Fibroblast of villous mesenchyme (primary cell): ENCODE measurements at places on chromosomes 3 and 15. TPM values are rescaled to one million over a fixed set of nuclear protein-coding genes. Genes with fewer than 3 reads are reported as not detected.

The NDN gene
- total RNA-seq: 35.1 and 51.0 TPM in 2 replicates

The TERC gene
- 168 and 175 TPM in 2 replicates for total RNA-seq

The SLC22A14 gene
- 0.32 and 0.86 TPM in 2 replicates for total RNA-seq

The SOX14 gene
- total RNA-seq: not detected in 2 replicates

The ZBTB11 gene
- 20.9 and 33.2 TPM in 2 replicates for total RNA-seq

The ADCY5 gene
- 0.32 and 0.43 TPM in 2 replicates for total RNA-seq

The RPP14 gene
- 14.5 and 16.0 TPM in 2 replicates for total RNA-seq

The TMEM108 gene
- total RNA-seq: under 0.01 and 0.32 TPM in 2 replicates

The GPR62 gene
- under 0.01 TPM in 1 of 2 replicates, not detected in the other for total RNA-seq

The KNSTRN gene
- total RNA-seq: 25.4 and 49.2 TPM in 2 replicates

The CACNA1D gene
- under 0.01 TPM in 1 of 2 replicates, not detected in the other for total RNA-seq

The MITF gene
- total RNA-seq: 13.5 and 30.2 TPM in 2 replicates

The RLBP1 gene
- not detected in 2 replicates for total RNA-seq

The CNTN6 gene
- under 0.01 and 0.97 TPM in 2 replicates for total RNA-seq

The ELL3 gene
- total RNA-seq: 1.6 and 4.3 TPM in 2 replicates

The MNS1 gene
- 0.43 and 0.97 TPM in 2 replicates for total RNA-seq

DNA sequence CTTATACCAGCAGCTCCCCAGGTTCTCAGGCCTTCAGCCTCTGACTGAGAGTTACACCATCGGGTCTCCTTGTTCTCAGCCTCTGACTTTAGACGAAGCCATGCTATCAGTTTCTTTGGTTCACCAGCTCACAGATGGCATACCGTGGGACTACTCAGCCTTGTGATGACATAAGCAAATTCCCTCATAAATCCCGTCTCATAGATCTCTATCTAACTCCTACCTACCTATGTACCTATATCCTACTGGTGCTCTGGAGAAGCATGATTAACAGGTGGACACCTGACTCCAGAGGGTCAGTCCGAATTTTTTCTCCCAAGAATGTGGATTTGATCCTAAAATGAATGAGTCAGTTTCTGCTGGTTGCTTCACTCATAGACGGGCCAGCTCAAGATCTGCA lies 59.1 kb upstream of the CDV3 start:
- DNase-seq: no peak

DNA sequence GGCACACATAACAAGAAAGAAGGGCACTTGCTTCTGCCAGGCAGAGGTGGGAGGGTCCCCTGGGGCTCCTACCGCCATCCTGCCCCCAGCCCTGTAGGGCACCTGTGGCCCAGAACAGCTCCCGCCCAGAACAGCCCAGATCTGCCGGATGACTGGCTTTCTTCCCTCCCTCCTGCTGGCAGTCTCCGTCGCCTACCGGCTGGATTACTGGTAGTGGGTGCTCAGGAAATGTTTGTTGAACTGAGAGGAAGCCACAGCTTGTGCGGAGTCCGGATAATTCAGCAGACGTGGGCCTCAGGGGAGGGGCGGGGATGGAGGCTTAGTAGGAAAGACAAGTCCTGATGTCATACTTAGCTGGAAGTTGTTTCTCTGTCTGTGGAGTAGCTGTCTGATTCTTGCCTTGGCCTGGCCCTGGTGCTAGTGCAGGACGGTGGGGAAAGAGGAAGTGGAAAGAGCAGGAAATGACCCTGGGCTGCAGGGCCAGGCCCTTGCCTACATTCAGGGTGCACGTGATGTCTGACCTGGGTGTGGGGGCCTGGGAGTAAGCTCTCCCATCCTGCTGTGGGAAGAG lies 6.7 kb downstream of the CCDC9B start:
- DNase-seq: peak; percentile 94

DNA sequence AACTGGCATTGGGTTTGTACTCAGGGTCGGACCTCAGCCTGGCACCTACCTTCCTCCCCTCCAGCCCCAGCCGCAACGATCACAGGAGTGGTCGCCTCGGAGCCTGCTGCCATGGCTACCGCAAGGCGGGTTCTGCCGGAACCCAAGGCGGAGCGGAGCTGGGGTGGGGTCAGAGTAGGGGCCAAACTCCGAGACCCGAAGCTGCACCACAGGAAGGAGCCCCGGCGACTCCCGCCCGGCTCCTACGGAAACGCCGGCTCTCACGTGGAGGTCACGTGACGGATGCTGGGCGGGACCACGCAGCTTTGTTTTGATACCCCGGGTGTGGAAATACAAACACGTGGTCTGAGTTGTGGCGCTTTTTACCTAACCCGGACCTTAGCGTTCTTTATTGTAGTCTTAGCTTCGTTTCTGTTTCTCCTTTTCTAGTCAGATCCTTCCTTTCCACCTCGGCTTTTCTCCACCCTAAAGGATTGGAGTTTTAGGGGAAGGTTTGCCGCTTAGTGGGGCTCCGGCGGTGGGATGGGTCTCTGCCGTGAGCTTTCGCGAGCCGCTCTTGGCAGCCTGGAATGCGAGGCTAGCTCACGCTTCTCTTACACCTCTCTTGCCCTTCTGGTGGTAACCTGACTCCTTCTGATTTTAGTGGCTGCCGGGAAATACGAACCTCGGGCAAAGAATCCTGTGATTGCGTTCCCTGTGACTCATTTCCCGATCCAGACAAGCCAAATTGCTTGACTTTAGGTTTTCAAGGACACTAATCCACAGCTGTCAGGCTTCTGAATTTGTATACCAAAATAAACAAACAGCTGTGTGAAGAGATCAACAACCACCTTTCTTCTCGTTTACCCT lies at the start of gene HSPBAP1:
TSS of gene HSPBAP1 (minus strand) at position 264 of the 849 bp plus-strand sequence. CDS start at position 113, 151 bp downstream.
- DNase-seq: peak; percentile 94

GRCh38 chr3:128133273-128133883 lies 9.8 kb upstream of the RUVBL1 start:
- DNase-seq: peak; percentile 81

DNA sequence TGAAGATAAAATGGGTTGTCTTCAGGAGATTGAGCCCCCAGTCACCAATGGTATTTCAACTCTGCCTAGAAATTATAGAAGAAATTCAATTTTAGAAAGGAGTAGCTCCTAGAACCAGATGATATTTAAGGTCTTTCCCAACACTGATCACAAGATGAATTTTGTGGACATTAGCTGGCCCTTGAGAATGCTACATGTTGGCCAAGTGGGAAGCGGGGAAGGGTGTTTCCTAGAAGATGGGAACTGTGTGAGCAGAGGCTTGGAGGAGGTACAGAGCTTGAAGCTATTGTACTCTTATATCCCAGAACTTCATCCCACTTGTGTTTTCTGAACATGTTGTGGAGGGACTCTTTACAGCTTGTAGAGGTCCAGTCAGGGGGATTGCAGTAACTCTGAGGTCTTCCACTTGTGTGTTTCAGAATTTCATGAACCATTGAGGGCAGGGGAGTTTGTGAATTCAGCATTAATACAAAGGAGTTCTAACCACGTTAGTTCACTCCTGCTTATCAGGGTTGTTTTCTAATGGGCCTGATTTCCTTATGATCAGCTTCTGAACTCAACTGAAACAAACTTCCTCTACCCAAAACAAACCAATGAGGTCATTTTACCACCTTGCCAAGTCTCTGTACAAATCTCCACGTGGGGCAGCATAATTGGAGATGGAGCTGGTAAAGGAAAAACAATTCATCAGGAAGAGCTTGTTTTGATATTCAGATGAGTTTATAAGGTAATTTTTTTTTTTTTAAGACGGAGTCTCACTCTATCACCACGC lies 152.6 kb upstream of the TPM1 start:
- DNase-seq: peak; percentile 34

GRCh38 chr15:23013681-23014080 lies 25.7 kb downstream of the TUBGCP5 start:
- no peak for DNase-seq

GRCh38 chr3:187968883-187969580 lies 184.9 kb upstream of the LPP start:
- DNase-seq: peak; percentile 94

DNA sequence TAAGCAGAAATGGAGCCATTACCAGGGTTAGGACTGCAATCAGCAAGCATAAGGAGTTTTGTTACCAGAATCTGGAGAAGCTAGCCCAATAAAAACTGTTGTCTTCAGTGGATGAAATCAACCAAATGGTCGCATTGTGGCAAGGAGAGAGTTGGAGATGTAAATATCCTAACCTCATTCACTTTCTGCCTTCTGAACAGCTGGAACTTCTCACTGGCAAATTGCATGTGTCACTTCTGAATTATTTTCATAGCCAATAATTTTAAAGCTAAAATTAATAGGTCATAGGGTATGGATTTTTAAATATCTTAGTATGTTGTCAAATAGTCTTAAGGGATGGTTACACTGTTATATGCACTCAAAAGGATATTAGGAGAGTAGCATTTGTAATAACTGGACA lies 121.6 kb downstream of the SUCNR1 start:
- no peak for DNase-seq

DNA sequence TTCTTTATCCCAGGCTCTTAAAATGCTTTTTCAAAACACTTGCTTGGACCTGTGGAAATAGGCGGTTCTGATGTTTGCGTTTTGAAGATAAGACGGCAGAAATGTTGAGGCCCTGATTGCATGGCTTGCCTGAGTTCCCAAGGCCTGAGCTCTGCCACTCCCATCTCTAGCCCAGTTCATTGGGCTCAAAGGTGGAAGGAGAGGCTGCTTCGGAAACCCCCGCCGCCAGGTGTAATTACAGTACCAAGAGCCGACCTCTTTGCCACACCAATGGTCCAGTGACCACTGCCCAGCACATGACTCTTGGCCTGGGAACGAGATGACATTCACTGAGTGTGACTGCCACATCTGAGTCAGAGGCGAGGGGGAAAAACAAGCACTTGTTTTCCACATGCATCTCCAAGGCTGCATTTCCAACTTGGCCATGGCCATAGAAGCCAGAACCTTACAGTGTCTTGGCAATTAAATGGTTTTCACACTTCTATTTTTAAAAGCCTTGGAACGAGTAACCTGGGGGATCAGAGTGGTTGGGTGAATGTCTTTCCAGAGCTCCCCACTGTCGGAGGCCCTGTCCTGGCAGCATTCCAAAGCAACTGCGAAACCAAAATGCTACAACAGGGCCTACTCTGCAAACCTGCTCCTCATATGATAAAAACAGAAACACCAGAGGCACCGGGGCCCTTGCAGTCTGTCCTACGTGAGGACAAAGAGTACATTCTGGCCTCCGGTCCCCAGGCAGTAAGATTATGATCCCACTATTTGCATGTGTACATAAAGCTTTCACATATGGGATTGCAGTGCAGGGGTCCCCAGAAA lies 63.8 kb upstream of the CGNL1 start:
- peak; percentile 33 for DNase-seq

DNA sequence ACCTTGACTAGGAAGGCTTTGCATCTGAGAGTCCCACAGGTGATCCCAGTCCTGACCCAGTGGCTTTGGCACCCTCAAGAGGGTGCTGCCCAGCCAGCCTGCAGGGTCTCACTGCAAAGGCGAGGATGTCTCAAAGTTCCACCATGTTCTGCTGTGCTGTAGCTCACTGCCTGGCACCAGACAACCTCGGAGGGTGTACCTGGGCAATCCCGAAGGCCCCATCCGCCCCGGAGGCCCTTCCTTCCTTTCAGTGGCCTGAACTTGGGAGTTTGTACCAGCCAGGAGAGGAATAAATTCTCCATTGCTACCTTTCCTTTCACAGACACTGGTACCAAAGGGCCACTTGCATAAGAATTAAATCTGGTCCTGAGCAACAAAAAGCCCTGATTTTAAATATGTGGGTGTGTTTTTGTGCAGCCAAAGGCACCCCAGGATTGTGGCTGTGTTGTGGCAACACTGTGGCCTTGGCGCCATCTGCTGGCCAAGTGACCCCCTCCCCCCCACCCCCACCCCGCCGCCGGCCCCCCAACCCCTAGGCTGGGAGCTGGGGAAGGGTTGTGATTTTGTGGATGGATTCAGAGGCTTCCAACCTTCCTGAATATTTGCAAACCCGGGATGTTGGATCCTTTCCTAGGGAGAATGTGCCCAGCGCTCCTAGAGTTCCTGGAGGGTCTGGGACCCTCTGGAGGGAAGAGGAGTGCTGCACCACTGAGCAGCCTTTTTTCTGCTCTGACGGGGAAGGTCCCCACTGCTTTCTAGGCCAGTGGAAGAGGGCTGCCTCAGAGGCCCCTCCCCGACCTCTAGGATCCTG lies 9.7 kb upstream of the PTPN23 start:
- no peak for DNase-seq

- no peak for DNase-seq
Observed at GRCh38 chr3:125055331-125055912, 375 bp downstream of the HEG1 start.

DNA sequence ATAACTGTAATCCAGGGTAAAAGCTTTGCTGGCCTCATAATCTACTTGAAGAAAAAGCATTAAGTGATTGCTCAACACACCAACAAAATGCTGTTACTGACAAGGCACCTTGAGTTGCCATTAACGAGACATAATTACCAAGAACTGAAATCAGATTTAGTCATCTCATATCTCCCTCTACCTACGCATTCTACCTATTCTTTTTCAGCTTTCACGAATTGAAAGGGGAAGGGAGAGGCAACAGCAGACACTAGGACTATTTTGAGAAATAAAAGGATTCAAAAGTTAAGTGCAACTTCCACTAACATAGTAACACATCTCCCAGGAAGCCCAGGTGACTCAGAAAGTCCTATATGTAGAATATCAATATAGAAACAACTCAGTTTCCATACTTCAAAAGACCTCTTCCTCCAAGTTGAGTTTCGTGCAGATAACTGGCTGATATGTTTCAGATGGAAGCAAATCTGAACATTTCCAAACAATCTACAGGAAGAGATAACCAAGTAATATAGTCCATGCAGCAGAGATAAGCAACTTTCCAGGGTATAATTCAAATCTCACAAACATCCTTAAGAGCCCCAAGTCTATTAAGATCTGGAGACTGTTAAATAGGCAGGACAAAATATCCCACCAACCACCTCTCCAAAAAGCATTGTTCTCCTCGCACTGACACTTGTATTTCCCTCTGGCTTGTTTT lies 1.9 kb downstream of the OSBPL10 start:
- peak; percentile 57 for DNase-seq

- peak; percentile 22 for DNase-seq
Observed at GRCh38 chr3:55854494-55854893, 367.4 kb upstream of the WNT5A start.

- DNase-seq: peak; percentile 54
Observed at GRCh38 chr3:13452490-13453335, 27.4 kb upstream of the HDAC11 start.

DNA sequence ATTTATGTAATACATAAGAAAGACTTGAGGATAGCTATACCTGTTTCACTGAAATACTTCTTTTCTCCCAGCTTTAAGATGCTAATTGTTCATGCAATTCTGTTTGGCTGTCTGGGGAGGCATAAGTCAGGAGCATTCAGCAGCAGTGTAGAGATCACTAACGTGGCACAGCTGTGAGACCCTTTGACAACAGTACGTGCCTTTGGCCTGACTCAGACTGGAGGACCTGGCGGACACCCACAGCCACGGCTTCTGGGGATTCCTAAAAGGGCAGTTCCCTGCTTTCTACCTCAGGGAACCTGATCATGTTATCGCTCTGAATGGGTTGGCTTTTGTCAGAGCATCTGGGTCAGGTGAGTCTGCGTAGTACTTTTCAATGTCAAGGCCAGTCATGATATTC lies 295.0 kb upstream of the ICE2 start:
- no peak for DNase-seq

- DNase-seq: peak; percentile 69
Observed at GRCh38 chr15:71649894-71650293, 160.5 kb upstream of the NR2E3 start.

DNA sequence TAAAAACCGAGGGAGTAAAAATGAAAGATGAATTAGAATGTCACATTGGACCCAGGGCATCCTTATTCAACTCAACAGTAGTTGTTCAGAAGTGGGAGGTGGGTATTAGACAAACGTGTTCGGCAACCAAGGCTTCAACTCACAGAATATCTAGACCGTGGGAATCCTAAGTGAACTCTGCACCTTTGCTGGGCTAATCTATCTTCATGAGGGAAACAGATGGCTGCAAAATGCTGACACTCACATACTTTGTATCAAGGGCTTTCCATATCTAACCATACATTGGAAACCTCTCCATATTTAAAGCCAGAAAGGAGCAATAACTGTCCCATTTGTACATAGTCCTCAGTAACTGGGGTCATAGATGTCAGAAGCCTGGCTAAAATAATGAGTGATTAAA lies 20.9 kb downstream of the PLSCR1 start:
- peak; percentile 73 for DNase-seq
